ENCODE measurements at places on chromosomes 5 and 9. TPM values are rescaled to one million over a fixed set of nuclear protein-coding genes. Genes with fewer than 3 reads are reported as not detected.

GRCh38 chr5:170541146-170541769 lies 37.4 kb downstream of the KCNIP1 start:
- H3K36me3 ChIP-seq: no peaks in the 10 kb centered on the region
- DNase-seq: no peak
- H3K4me3 ChIP-seq: no peak overlapping the region
- H3K27ac ChIP-seq: no peak overlapping the region
- no peaks in the 10 kb centered on the region for H3K27me3 ChIP-seq
- peaks cover 19% of the 10 kb centered on the region for H3K4me1 ChIP-seq

- H3K4me3 ChIP-seq: no peak overlapping the region
- H3K27ac ChIP-seq: no peak overlapping the region
- H3K4me1 ChIP-seq: peaks cover 22% of the 10 kb centered on the region
- no peaks in the 10 kb centered on the region for H3K36me3 ChIP-seq
Measured at GRCh38 chr5:132414634-132415378, 45.3 kb downstream of the SLC22A5 start.

DNA sequence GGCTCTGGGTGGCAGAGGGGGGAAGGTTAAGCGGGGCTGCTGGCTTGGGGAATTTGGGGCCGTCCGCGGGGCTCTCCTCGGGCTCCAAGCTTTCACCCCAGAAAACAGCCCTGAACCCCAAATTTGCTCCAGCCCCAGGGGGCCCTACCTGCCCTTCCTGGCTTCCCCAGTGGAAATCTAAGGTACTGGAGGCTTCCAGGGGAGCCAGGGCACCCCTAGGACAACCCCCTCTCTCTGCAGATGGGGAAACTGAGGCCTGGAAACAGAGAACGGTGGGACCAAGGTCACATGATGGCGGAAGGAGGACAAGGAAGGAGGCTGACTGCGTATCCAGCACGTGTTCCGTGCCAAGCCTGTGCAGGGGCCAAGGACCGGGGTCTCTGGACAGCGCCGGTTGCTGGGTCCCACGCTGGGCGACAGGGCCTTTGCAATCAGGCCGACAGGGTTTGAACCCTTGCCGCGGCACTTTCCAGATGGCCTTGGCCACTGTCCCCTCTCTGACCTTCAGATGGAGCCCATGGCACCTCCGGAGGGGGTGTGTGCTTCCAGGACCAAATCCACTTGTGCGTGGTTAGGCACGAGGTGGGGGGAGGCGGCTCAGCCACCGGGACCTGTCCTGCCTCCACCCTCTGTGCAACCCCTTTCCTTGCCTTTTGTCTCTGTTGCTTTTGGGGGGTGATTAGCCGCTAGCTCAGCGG lies 183.1 kb downstream of the C9orf50 start:
- peak overlapping the region; percentile 56 for H3K4me3 ChIP-seq
- H3K27ac ChIP-seq: peak overlapping the region; percentile 67
- peaks cover 32% of the 10 kb centered on the region for H3K4me1 ChIP-seq

DNA sequence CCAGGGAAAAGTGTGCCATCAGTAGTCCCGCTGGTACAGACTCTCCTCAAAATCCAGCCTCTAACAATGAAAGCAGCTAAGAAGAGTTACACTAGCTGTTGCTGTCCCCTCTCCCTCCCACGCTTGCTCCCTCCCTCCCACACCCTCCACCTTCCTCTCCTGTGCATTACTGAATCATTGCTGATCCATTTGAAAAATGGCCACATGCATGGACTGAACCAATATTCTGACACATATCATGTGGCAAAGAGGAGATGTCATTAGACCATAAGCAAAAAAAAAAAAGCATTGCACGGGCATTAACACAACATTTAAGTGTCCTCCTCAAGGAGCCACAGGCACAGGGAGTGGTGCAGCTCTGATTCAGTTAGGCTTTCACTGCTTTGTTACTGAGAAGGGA lies 37.9 kb downstream of the LHFPL2 start:
- H3K4me3 ChIP-seq: no peak overlapping the region

ZNF300 gene
- 24.1 TPM for total RNA-seq

Data from spinal cord (tissue), 10 donors.